ENCODE measurements at places on chromosomes 11 and 22. TPM values are rescaled to one million over a fixed set of nuclear protein-coding genes. Genes with fewer than 3 reads are reported as not detected.

OR6A2 gene
- not detected for total RNA-seq

- DNase-seq: peak; percentile 84
These were observed 66.5 kb downstream of the GGTLC2 start for GRCh38 chr22:22710719-22711531.

DMC1 gene
- total RNA-seq: not detected

DNA sequence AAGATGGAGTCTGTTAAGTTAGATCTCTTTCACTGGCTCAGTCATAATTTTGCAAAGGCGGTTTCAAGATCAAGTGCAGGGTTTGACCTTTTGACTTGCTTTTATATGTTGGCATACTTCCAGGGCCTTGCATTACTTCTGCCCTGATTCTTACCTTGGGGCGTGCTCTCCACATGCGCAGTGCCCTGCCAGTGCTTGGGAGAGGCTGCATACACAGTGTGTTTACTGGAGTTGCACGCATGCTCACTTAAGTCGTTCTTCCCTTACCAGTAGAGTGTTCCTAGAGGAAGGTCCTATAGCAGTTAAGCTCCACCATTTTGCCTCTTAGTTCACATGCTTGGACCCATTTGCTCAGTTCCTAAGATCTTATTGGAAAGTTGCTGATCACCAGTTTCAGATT lies 21.0 kb upstream of the TMEM123 start:
- no peak for DNase-seq

DNA sequence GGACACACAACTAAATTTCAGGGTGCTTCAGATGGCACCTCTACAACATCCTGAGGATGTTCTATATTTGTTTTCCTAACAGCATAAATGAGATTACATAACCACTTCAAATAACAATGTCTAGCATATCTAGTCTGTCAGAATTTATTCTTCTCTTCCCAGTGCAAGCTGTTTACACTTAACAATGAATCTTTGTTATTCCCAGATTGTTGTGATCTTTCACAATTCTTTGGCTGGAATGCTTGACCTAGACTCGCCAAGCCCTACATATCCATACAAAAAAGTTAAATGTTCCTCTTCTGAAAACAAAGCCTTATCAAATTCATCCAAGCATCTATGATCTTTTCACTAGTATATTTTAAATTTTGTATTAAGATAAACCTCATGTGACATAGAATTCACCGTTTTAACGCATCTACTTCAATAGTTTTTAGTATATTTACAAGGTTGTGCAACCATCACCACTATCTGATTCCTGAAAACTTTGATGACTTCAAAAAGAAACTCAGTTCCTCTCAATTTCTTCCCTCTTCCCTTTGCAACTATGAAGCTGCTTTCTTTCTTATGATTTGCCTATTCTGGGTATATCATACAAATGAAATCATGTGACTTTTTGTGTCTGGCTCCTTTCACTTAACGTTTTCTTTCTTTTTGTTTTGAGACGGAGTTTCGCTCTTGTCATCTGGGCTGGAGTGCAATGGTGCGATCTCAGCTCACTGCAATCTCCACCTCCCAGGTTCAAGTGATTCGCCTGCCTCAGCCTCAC lies 61.7 kb upstream of the CHRNA10 start:
- DNase-seq: no peak

DNA sequence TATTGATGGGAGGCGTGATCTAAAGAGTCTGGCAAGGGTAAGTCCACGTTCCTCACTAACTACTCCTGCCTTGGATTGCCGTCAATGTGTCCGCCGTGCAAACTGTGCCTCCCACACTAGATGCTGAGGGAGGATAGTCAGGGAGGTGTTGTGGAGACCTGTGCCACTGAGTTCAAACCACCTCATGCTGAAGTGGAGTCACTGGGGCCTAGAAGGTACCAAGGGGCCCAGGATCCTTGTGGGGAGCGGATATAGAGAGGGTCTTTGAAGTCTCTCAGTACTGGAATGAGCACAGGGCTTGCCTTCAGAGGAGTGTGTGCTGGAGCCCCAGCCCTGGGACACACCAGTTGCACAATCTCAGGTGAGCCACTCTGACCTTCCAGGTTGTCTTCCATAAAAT lies 27.1 kb upstream of the TMPRSS4 start:
- DNase-seq: no peak

DRICH1 gene
- 0.96 TPM for total RNA-seq

GRCh38 chr11:83063073-83063754 lies 8.5 kb downstream of the RAB30 start:
- no peak for DNase-seq

CARNS1 gene
- total RNA-seq: 2.7 TPM

DNA sequence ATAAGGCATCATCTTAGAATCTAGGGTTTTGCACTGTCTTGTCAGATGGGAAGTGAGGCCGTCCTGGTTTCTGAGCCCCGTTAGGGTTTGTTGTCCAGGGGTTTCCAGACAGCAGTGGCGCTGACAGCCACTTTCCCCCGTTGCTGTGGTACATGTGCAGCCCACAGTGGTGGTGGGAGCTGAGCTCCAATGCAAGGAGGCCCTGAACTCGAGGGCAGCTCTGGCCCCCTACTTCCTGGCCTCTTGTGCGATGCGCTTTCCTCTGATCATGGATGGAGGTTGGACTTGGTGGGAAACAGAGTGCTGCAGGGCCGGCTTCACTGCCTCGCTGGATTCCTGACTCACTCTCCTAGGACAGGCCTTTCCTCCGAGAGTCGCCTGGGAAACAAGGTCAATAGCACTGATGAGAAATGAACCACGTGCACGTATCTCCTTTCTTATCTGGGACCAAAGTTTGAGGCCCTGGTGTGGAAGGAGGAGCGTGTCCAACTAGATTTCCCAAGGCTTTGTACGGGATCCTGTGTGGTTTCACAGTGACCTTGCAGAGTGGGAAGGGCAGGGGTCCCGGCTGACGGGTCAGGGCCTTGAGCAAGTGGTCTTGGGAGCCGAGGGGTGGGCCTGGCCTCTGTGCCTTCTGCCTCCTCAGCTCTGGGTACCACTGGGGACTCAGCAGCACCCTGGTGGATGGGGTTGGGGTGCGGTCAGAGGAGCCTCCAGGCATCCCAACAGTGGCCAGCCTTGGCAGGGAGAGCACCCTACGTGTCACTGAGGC lies 3.7 kb downstream of the PHRF1 start:
- DNase-seq: no peak

GRCh38 chr11:44887636-44888035 lies 63.0 kb downstream of the TP53I11 start:
- DNase-seq: no peak

CRYBB2 gene
- total RNA-seq: not detected

- DNase-seq: no peak
These were observed 12.5 kb downstream of the DESI1 start for GRCh38 chr22:41608386-41608785.

DNA sequence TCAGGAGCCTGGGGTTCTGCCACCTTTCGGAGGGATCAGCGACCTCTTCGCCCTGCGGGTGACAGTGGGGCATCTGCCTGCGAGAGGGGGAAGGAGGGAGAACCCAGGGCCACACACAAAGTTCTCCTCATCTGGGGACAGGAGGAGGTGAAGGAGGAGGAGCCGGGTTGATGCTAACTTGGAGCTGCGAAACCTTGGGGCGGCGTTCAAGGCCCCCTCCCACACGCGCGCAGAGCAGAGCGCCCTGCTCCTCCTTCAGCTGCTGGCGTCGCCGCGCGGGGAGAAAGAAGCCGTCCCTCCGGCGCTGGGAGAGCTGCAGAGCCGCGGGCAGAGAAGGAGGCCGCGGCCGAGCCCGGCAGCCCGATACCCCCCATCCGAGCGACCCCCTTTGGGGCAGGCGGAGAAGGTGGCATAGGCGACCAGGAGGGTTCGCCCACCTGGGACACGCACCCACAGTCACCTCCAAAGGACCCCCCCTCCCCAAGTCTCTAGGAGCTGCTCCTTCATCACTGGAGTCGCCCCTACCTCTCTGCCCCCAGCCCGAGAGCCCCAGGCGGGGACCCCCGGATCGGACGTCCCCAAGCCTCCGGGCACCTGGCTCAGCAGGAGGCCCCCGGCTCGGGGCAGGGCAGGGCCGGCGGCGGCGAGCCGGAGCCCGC lies at the start of gene RASD2:
RASD2 (plus strand) TSS at position 237 of the 659 bp plus-strand sequence. CDS start 5,979 bp downstream, outside the sequence.
- DNase-seq: no peak

- DNase-seq: peak; percentile 30
These were observed 55.4 kb upstream of the LINC01488 start for GRCh38 chr11:69425895-69426544.

DNA sequence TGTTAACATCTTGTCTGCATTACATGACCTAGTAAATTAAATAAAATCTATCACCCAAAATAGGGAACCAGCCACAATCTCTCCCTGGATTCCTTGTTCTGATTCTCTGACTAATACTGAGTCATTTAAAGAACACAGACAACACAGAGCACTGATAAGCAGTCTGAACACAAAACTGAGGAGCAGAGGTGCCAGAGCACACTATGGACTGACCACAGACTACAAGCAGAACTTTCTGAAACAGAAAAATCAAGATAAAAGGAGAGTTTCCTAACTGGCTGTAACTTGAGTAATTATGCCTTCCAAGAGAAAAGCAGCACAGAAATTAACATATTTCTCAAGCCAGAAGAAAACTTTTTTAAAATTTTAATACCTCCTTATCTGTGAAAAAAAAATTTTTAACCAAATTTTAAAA lies 128.8 kb downstream of the SGSM3 start:
- no peak for DNase-seq

GRCh38 chr11:134764367-134764766 lies 352.3 kb upstream of the B3GAT1 start:
- DNase-seq: no peak

DNA sequence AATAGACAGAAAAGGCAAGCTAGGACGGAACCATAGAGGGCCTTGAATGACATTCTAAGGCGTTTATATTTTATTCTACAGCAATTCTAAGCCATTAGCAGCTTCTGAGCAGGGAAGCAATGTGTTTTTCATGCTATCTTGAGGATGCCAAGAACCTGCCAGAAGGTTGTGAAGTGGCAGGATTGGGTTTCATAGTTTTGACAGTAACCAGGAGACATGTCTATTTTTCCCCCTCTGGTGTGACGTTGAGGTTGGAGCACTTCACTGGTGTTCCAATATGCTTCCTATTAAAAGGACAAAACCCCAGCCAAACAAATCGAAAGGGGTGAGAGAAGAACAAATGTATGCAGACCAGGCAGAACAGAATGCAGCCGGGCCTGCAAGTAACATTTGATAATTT lies 148.2 kb downstream of the SPATA19 start:
- no peak for DNase-seq

DNA sequence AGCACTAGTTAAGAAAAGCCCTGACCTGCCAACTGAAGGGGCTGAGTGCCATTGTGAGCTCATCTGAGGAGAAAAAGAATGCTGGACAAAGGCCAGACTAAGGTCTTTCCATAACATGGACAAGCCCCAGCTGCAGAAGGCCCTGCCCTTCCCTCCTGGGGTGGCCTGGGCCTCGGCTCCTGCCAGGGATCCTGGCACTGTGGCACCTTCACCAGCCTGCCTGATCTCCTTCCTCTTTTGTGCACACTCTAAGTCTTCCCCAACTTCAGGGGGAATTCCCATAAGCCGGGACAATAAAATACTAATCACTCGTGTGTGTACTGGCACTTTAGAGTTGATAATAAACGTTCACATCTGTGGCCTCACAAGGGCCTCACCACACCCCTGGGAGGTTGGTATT lies 9.9 kb downstream of the TMPRSS13 start:
- no peak for DNase-seq

Measured in upper lobe of right lung (tissue), 1 donor.